Endothelial cell (in vitro differentiated cells): ENCODE measurements at places on chromosomes 13 and 19.

GRCh38 chr13:91609353-91609752, 210.9 kb downstream of the GPC5 start:
- DNase-seq: no peak

GRCh38 chr13:48890391-48890790, 85.3 kb upstream of the FNDC3A start:
- DNase-seq: no peak

GRCh38 chr13:76894401-76895110, 8.4 kb upstream of the KCTD12 start:
- DNase-seq: no peak

DNA sequence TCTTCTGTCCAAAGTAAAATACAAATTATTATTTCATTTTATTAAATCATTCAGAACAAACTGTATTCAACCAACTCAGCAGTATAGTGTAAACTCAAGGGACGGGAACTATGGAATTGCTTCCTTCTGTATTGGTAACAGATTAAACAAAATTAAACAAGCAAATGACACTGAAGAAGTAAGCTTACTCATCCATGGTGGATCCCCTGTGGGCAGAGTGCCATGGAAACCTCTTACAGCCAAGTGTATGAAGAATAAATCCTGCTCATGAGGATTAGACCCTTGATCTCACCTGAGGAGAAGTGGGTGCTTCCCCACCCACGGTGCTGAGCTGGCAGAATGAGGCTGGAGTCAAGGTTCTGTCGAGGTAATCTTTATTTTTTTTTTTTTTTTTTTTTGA, 18.0 kb upstream of the RFXAP start:
- DNase-seq: no peak

GRCh38 chr13:91112201-91112923, 235.1 kb upstream of the MIR17HG start:
- DNase-seq: no peak

GRCh38 chr19:1249298-1249989, 1.1 kb downstream of the MIDN start:
- peak; percentile 96 for DNase-seq

- no peak for DNase-seq
These were observed 71.9 kb upstream of the KLF12 start for GRCh38 chr13:74206061-74206561.

- DNase-seq: no peak
These were observed 22.5 kb upstream of the NFIC start for GRCh38 chr19:3343619-3344502.

DNA sequence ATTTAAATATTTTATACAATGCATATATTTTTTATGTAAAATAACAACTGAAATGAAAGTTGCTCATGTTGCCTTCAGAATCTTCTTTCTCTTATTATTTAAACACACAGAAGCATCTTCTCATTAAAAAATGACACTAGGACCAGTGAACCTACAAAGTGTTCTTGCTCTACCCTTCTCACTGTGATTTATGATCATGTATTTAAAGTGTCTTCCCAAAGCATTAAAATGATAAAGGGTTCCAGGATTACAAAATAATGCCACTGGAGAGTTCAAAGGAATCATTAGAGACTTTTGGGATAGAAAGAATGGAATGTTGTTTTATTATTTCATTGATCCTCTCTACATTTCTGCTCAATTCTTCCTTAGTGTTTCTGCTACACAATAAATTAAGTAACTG, 643.6 kb upstream of the SLITRK1 start:
- DNase-seq: no peak

- peak; percentile 52 for DNase-seq
These were observed 964 bp downstream of the KHSRP start for GRCh38 chr19:6423499-6424194.

GRCh38 chr13:25649001-25649633, 277.3 kb downstream of the ATP8A2 start:
- DNase-seq: no peak

- DNase-seq: no peak
These were observed 88.0 kb downstream of the ATP11A start for GRCh38 chr13:112777637-112778406.

DNA sequence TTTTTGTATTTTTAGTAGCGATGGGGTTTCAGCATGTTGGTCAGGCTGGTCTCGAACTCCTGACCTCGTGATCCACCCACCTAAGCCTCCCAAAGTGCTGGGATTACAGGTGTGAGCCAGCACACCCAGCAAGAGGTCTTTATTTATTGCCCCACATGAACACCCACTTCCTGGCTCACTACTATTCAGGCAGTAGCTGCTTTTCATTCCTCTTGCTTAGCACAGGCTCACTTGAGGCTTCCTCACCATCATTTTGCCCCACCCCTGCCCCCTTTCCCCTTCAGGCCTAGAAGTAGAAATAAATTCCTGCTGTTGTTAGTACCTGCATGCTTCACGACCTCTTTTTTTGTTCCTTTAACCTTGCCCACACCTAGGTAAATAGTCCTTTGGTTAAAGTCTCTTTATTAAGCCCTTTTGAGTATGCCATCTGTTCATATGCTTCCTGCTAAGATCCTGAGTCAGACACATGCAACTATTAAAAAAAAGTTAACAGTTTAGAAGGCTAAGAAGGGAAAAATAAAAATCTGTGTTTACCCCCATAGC, 33.5 kb upstream of the ITM2B start:
- no peak for DNase-seq

DNA sequence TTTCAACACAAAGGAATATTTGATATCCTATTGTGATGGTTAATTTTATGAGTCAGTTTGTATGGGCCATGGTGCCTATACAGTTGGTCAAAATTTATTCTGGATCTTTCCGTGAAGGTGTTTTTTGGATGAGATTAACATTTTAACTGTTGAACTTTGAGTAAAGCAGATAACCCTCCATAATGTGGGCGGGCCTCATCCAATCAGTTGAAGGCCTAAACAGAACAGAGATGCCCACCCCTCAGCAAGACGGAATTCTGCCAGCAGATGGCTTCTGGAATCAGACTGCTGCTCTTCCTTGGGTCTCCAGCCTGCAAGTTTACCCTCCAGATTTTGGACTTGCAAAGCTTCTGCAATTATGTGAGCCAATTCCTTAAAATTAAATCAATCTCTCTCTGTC, 16.0 kb downstream of the CSNK1A1L start:
- no peak for DNase-seq

- no peak for DNase-seq
These were observed 15.1 kb downstream of the LHFPL6 start for GRCh38 chr13:39587939-39588338.

DNA sequence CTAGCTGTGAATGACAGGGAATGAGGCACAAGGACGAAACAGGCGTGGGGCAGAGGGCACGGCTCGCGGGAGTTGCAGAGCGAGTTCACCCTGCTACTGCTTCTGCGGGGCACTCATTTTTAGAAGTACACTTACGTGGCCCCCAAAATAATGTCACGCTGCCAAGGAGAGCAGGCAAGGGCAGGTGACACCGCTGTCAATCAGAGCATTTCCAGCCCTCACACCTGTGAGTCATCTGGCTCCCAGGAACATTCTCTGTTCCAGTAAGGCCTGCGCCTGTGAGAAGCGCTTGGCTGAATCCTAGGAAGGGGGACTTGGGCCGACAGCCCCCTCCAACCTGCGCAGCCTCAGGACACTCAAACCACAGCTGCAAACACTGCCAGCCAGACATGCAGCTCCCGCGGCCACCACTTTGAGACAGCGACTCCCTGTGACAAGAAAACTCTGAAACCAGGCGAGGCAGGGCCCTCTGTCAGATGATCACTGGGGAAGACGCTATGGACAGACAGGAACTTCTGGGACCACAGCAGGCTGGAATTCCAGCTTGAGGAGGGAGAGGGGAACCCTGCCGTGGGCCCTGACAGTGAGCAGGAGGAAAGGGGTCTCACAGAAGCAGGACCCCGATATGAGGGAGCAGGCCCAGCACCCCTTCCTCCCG, 12.7 kb downstream of the DOT1L start:
- DNase-seq: no peak

GRCh38 chr13:106551350-106551749, 15.9 kb upstream of the EFNB2 start:
- DNase-seq: no peak

- DNase-seq: no peak
These were observed 5.6 kb downstream of the TCF3 start for GRCh38 chr19:1646659-1647453.

GRCh38 chr19:28429356-28429755, 783.6 kb downstream of the UQCRFS1 start:
- DNase-seq: no peak

DNA sequence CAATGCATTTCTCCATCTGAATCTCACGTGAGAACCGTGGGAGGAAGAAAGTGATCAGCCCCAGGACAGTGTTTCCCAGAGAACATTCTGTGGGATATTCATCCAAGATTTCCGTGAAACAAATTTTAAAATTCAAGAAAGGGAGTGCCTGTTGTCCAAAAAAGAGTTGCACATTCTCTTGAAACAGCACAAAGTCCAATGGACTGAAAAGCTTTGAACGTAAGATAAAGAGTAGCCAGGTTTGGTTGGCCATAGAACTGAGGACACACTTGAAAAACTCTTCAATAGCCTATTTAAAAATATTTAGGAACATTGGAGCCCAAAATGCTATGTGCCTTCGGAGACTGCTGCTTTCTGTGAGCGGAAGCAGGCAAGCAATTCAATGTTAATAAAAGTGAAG, 353.9 kb downstream of the MYO16 start:
- DNase-seq: no peak

DNA sequence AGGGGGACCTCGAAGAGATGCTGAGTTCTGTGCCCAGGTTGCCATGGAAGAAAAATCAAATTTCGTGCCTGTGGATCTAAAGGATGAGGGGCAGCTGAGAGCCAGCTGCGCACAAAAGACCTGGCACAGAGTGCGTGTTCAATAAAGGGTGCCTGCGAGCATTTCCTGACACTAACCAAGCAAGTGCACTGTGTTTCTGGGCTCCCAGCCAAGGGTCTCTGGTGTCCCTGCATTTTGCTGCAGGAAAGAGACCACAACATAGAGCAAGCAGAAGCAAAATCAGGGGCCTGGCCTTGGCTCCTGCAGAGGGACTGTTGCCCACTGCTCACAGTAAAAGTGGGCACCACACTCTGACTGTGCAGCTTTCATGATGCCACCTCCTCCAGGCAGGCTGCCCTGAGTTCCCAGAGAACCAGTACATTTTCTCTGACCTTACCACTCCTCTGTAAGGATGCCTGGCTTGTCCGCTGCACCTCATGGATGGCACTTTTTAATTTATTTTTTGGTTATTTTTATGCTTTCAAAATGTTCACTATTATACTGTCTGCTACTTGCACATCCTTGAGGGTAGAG, 70.8 kb upstream of the GPR12 start:
- no peak for DNase-seq

GRCh38 chr19:1853295-1854038, 5.2 kb upstream of the REXO1 start:
- DNase-seq: peak; percentile 95

DNA sequence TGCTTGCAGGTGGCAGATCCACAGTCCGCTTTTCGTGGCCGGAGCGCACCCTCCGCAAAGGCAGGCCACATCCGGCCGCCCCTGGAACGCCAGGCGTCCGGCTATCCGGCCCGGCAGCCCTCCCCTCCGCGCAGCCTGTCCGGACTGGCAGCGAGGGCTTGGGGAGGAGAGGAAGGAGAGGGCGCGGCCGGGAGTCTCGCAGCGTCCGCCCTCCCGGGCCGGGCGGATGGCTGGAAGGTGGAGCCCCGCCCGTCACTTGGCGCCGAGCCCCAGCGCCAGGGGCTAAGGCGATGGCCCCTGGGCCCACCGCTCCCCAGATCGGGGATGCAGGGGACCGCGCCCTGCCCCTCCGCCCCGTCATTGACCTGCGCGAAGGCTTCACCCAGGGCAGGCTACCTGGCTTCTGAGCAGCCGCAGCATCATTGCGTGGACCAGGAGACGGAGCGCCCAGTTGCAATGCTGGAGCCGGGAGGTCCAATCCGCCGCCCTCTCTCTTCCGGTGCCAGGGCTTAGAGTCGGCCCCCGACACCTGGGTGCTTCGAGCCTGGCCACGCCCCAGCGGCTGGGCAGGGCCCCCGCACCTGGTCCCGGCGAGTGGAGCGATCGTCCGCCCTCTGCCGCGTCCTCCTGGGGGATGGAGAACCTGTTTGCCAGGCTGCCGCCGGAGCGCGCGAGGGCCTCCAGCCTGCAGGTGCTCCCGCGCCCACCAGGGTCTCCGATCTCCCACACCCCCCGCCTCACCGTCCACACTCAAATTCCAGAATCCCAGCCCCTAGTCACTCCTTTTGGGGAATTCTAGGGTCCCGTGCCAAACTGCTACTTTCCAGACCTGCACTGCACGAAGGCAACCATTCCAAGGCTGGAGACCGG, at the start of gene FUT1:
FUT1 (minus strand) TSS at position 146 of the 870 bp plus-strand sequence. CDS start 1,360 bp downstream, outside the sequence.
- DNase-seq: peak; percentile 69

- DNase-seq: no peak
These were observed 63.6 kb upstream of the FLT1 start for GRCh38 chr13:28558567-28558966.

- DNase-seq: no peak
These were observed 64.1 kb downstream of the ZNF429 start for GRCh38 chr19:21569494-21569865.

- no peak for DNase-seq
These were observed 11.6 kb upstream of the CNMD start for GRCh38 chr13:52751196-52751595.

GRCh38 chr13:98147521-98147920, 4.6 kb downstream of the FARP1 start:
- DNase-seq: no peak

DNA sequence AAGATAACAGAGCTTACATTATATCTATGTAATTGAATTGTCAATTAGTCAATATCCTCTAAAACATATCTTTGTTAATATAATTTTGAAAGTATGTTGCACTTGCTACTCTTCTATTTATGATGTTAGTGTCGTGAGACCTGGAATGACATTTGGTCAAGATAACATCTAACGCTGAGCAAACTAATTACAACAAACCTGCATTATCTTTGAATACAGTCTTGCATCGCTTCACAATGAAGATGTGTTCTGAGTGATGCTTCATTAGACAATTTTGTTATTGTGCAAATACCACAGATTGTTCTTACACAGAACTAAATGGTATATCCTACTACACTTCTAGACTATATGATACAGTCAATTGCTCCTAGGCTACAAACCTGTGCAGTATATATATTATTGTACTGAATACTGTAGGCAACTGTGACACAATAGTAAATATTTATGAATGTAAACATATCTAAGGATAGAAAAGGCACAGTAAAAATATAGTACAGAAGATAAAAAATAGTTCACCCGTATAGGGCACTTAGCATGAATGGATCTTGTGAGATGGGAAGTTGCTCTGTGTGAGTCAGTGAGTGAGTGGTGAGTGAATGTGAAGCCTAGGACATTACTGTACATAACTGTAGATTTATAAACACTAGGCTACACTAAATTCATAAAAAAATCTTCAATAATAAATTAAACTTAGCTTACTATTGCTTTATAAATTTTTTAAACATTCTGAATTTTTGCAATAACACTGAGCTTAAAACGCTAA, 1773.8 kb downstream of the PCDH9 start:
- no peak for DNase-seq
